Activated naive CD8-positive, alpha-beta T cell treated with anti-CD3 and anti-CD28 coated beads, Interleukin-2, amount 10 ng/mL, durations not matched to agents 7 days and 5 days (primary cell): ENCODE measurements at places on chromosomes 2 and 18. TPM values are rescaled to one million over a fixed set of nuclear protein-coding genes. Genes with fewer than 3 reads are reported as not detected.
A peak's percentile ranks its signal among the peaks of the same experiment; 100 is the strongest.

- H3K27ac ChIP-seq = no peak overlapping the region
- no peaks in the 10 kb centered on the region for H3K4me1 ChIP-seq
- no peak for DNase-seq
- no peaks in the 10 kb centered on the region for H3K27me3 ChIP-seq
These were observed 139.5 kb upstream of the LINC00305 start for GRCh38 chr18:64288432-64288831.

DNA sequence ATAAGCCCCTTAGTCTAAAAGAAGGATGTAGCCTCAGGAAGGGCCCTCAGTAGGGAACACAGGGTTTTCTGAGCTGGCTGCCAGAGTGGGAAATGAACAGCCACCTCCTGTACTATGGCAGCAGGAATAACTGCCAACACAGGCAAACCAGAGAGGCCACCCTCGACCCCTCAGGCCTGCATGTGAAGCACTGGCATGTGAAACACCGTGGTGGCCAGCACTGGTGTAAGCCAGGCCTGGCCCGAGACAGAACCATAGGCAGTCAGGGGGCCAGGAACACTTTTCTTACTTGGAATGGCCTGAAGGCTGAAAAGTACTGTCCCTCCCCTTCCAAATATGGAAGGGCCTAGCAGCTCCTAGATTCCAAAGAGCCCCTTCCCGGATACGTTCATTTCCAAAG is 28.2 kb downstream of the SFXN5 start:
- no peak overlapping the region for H3K27ac ChIP-seq
- no peak for DNase-seq
- peaks cover 6% of the 10 kb centered on the region for H3K4me1 ChIP-seq
- no peak overlapping the region for H3K4me3 ChIP-seq
- no peaks in the 10 kb centered on the region for H3K27me3 ChIP-seq

DNA sequence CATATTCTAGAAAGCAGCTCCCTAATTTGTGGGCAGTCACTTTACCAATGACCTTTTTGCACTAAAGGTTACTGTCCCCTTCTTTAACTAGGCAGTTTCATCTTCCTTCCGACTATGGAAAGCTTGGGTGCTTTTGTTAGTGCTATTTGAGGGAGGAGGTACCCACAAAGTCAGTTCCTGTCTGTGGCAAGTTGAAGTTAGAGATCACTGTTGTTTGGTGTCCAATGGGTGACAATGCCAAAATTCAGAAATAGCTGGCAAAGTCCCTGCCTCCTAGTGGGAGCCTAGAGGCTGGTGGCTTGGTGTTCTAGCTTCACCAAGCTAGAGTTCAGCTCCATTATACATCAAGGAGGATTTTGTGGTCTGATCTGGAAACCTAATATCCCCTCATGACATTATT is 87.1 kb upstream of the PNPT1 start:
- H3K27me3 ChIP-seq = peaks cover 7% of the 10 kb centered on the region
- DNase-seq = no peak
- H3K4me3 ChIP-seq = no peak overlapping the region

- no peaks in the 10 kb centered on the region for H3K36me3 ChIP-seq
- H3K4me3 ChIP-seq = no peak overlapping the region
- no peak overlapping the region for H3K27ac ChIP-seq
- DNase-seq = no peak
These were observed 1.6 kb upstream of the FHOD3 start for GRCh38 chr18:36295880-36296301.

DNA sequence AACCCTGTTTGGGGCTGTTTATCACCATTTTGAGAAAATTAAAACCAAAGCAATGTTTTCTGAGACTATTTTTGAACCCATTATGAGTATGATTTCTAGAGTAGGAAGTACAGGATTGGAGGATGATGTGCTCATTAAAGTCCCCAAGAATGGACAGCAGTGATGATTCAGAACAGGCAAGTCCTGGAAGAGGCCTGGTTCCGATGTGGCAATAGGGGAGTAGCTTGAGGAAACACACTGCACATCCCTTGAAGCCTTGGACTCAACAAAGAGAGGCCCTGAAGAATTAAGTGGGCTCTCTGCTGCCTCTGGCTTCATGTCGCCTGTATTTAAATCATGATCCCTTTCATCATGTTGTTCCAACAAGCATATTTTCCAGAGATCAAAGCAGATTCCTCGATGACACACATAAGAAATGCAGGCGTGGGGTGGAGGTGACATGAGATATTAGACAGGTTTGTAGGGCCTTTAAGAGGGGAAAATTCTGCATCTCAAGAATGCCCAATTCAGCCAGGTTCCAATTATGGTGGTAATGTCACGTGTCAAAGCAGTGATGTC is 242.2 kb downstream of the FHOD3 start:
- no peaks in the 10 kb centered on the region for H3K4me1 ChIP-seq
- DNase-seq = no peak
- H3K36me3 ChIP-seq = no peaks in the 10 kb centered on the region
- H3K4me3 ChIP-seq = no peak overlapping the region

DNA sequence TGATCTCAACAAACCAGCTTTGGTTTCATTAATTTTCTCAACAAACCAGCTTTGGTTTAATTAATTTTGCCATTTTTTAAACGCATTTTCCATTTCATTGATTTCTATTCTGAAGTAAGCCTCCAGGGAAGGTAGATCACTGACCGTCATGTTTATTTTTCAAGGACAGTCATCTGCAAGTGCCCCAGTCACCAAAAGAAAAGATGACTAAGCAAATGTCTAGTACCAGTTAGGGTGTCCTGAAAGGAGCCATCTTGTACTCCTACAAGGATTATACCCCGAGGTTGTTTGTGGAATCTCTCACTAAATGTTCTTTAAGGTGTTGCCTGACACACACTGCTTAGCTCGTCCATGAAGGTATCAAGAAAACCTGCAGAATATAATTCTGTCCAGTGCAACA is 6.1 kb upstream of the UGT1A8 start:
- DNase-seq = no peak
- no peaks in the 10 kb centered on the region for H3K4me1 ChIP-seq
- no peak overlapping the region for H3K4me3 ChIP-seq
- H3K36me3 ChIP-seq = peaks cover 3% of the 10 kb centered on the region
- H3K27ac ChIP-seq = no peak overlapping the region
- H3K27me3 ChIP-seq = peaks cover 19% of the 10 kb centered on the region

DNA sequence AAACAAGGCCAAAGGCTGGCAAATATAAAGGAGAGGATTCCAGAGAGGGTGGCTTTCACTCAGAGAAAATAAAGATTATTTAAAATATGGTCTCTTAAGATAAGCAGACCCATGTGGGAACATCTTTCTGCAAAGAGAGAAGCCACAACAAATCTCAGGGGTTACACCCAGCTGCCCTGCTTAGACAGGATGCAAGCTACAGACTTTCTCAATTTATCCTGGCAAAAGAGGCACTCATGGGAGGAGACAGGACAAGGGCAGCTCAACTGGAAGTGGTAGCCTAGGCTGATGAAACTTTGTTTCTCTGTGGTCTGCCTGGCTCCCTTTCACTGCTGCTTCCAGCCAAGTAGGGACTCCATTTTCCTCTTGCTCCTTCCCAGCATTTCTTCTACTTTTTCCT is 25.9 kb upstream of the SULT1C4 start:
- H3K4me3 ChIP-seq = no peak overlapping the region
- H3K27ac ChIP-seq = no peak overlapping the region
- DNase-seq = no peak
- H3K36me3 ChIP-seq = no peaks in the 10 kb centered on the region

- H3K27ac ChIP-seq = no peak overlapping the region
- no peaks in the 10 kb centered on the region for H3K27me3 ChIP-seq
- peaks cover 9% of the 10 kb centered on the region for H3K36me3 ChIP-seq
- H3K4me3 ChIP-seq = no peak overlapping the region
These were observed 48.6 kb downstream of the BIN1 start for GRCh38 chr2:127058246-127058953.

GRCh38 chr2:74316627-74317295 is 26.5 kb downstream of the SLC4A5 start:
- no peaks in the 10 kb centered on the region for H3K27me3 ChIP-seq
- H3K4me1 ChIP-seq = peaks cover 1% of the 10 kb centered on the region
- H3K4me3 ChIP-seq = no peak overlapping the region
- no peak overlapping the region for H3K27ac ChIP-seq
- H3K36me3 ChIP-seq = no peaks in the 10 kb centered on the region

DNA sequence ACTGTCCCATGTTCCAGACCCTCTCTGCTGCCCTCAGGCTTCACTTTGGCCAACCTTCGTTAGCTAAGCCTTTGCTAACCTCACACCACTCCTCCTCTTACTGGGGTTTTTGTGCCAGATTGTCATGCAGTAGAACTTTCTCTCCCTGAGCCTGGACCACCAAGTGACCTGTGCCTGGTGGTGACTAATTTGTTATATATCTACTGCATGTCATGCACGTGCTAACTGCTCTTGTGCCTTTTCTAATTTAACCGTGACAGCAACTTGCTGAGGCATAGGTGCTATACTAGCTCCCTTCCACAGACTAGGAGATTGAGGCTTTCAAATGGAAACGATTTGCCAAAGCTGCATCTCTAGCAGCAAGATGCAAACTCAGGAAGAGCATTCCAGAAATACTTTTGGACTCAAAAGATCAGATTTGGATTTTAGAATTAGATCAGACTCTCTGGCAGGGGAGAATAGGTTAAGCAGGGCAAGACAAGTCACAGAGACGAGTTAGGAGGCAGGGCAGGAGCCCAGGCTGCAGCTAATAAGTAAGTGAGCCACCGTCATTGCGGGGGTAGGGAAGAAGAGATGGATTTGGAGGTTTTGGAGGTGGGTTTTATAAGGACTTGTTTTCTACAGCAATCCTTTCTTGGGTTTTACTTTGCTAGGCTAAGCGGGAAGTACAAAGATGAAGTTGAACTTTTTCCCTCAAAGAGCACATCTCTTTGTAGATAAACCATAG is 1.8 kb downstream of the PPP1R7 start:
- peak overlapping the region; percentile 13 for H3K27ac ChIP-seq
- peaks cover 36% of the 10 kb centered on the region for H3K4me1 ChIP-seq
- H3K36me3 ChIP-seq = peaks cover 5% of the 10 kb centered on the region
- H3K27me3 ChIP-seq = no peaks in the 10 kb centered on the region
- peak overlapping the region; percentile 94 for H3K4me3 ChIP-seq

DNA sequence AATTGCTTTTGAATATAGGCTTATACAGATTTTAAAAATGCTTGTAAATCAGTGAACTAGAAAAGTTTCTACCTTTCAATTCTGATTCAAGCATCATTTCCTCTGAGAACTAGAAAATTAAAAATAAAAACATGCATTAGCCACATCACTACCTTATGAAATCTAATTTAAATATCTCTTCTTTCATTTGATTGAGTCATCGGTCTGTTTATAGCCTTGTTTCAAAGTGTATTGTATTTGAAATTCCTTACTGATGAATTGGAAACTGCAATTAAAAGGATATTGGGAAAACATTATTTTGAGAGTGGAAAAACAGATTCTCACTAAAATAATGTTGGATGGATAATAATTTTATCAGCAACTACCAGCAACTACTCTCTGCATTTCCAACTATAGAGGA is 717.7 kb upstream of the FAM98A start:
- H3K27ac ChIP-seq = no peak overlapping the region
- no peaks in the 10 kb centered on the region for H3K4me1 ChIP-seq
- H3K27me3 ChIP-seq = no peaks in the 10 kb centered on the region
- no peak overlapping the region for H3K4me3 ChIP-seq
- no peaks in the 10 kb centered on the region for H3K36me3 ChIP-seq

DNA sequence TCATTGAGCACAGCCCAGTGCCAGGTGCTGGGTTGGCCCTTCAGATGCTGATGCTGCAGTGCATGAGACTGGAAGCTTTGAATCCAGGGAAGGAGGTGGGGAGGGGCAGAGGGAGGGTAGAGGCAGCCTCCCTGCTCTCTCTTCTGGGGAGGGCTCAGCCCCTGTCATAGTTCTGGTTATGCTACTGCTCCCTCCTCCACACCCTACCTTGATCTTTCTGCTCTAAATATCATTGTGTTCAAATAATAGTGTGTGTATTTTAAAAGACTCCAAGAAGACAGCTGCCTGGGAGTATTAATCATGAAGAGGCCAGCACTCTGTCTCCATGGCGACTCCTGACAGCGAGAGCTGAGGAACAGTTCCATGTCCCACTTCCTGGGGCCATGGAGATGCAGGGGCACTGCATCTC is 3.8 kb upstream of the EGR4 start:
- no peak for DNase-seq
- H3K4me3 ChIP-seq = no peak overlapping the region
- H3K36me3 ChIP-seq = no peaks in the 10 kb centered on the region
- peaks cover 1% of the 10 kb centered on the region for H3K4me1 ChIP-seq

DNA sequence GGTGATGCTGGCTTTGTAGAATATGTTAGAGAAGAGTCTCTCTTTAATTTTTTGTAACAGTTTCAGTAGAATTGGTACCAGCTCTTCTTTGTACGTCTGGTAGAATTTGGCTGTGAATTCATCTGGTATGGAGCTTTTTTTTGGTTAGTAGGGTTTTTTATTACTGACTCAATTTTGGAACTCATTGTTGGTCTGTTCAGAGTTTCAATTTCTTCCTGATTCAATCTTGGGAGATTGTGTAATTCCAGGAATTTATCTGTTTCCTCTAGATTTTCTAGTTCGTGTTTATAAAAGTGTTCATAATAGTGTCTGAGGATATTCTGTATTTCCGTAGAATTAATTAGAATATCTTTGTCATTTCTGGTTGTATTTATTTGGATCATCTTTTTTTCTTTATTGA is 943.5 kb downstream of the TRIB2 start:
- no peak overlapping the region for H3K4me3 ChIP-seq
- no peak overlapping the region for H3K27ac ChIP-seq
- DNase-seq = no peak
- H3K36me3 ChIP-seq = no peaks in the 10 kb centered on the region
- H3K27me3 ChIP-seq = no peaks in the 10 kb centered on the region

DNA sequence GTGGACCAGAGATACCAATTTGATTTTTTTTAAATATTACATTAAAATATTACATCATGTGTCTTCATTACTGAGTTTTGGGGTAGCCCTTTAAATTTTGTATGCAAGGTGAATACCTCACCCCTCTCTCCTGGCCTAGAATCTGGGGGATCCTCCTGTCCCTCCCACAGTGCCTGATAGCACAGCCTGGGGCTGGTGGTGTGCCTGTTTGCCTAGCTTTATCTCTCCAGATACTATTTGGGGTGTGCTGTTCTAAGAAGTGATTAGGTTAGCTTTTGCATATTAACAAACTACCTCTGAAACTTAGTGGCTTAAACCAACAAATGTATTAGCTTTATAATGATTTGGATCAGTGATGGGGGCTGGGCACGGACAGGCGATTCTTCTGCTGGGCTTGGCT is 20.7 kb upstream of the B3GNT7 start:
- no peak overlapping the region for H3K27ac ChIP-seq
- DNase-seq = no peak
- no peaks in the 10 kb centered on the region for H3K27me3 ChIP-seq
- H3K36me3 ChIP-seq = no peaks in the 10 kb centered on the region
- H3K4me1 ChIP-seq = no peaks in the 10 kb centered on the region

Gene SATB2
- total RNA-seq = 0.11 TPM

Gene C2orf66
- total RNA-seq = not detected

Gene LOXHD1
- 0.39 TPM for total RNA-seq

Gene POTEI
- not detected for total RNA-seq

Gene SAP130
- 41.4 TPM for total RNA-seq

Gene KYNU
- 0.14 TPM for total RNA-seq

Gene PDCD1
- 5.4 TPM for total RNA-seq

Gene KIF5C
- total RNA-seq = 14.2 TPM

Gene CACNB4
- total RNA-seq = 0.36 TPM

Gene NPAS2
- 4.9 TPM for total RNA-seq

Gene TNFRSF11A
- 7.5 TPM for total RNA-seq

Gene ANKRD23
- total RNA-seq = 16.5 TPM
